ENCODE measurements at places on chromosomes 11 and 22.

GRCh38 chr11:12239396-12239795 lies 129.0 kb downstream of the MICAL2 start:
- DNase-seq, result no peak

- DNase-seq, result no peak
Observed at GRCh38 chr22:24466716-24467328, 28.3 kb upstream of the UPB1 start.

- no peak for DNase-seq
Observed at GRCh38 chr22:46942799-46943785, 180.6 kb downstream of the TBC1D22A start.

DNA sequence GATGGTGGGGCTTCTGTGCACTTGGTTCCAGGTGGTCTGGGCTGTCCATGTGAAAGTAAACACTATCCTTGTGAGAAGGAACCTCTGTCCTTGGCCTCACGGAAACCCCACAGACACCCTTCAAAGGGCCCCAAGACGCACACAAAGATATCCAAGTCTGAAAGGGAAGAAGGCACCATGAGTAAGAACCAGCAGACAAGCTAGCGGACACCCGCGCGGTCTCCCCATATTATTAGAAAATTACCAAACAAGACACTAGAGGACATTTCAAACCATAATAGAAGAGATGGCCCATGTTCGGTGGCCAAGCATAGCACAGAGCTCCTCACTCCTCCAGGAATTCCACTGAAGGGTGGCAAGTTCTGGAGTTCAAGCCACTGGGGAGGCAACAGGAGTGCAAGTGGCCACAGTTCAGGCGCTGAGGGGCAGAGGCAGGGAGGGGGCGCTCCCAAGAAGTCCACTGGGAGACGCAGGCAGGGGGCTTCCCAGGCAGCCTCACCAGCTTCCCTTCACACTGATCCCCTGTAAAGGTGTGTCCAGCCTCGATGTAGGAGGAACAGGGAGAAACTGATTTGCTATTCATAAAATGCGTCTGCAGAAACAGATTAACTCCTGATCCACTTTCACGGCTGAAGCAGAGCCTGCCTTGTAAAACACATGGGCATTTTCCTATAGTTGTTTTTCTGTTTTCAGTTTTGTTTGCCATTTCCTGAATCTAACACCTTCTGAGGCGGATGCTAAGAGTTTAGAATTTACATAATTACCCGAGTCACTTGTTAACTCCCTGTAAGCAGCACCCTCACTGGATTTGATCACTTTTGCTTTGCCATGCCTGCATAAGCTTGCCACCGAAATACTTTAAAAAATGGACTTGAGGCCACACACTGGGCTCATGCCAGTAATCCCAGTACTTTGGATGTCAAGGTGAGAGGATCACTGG lies 9.1 kb upstream of the PPARA start:
- DNase-seq, result no peak

- DNase-seq, result no peak
Observed at GRCh38 chr11:10927538-10927937, 69.7 kb upstream of the ZBED5 start.

- DNase-seq, result no peak
Observed at GRCh38 chr11:134380785-134381184, 31.3 kb downstream of the B3GAT1 start.

GRCh38 chr11:95212609-95213008 lies 18.4 kb downstream of the SESN3 start:
- no peak for DNase-seq

DNA sequence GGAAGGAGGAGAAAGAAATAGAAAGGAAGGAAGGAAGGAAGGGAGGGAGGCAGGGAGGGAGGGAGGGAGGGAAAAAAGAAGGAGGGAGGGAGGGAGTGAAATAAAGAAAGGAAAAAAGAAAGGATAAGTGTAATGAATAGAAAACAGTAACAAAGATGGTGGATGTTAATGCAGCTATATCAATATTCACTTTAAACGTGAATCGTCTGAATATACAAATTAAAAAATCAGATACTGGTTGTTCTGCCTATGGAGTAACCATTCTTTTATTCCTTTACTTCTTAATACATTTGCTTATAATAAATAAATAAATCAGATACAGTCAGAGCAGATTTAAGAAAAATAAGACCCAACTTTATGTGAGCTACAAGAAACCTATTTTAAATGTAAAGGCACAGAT lies 1520.4 kb downstream of the TBC1D22A start:
- no peak for DNase-seq

- DNase-seq, result no peak
Observed at GRCh38 chr22:30887861-30888260, 80.7 kb downstream of the MORC2 start.

GRCh38 chr22:29195964-29196666 lies 9.6 kb upstream of the EMID1 start:
- DNase-seq, result no peak

GRCh38 chr22:19105867-19106802 lies 16.1 kb downstream of the DGCR2 start:
- no peak for DNase-seq

DNA sequence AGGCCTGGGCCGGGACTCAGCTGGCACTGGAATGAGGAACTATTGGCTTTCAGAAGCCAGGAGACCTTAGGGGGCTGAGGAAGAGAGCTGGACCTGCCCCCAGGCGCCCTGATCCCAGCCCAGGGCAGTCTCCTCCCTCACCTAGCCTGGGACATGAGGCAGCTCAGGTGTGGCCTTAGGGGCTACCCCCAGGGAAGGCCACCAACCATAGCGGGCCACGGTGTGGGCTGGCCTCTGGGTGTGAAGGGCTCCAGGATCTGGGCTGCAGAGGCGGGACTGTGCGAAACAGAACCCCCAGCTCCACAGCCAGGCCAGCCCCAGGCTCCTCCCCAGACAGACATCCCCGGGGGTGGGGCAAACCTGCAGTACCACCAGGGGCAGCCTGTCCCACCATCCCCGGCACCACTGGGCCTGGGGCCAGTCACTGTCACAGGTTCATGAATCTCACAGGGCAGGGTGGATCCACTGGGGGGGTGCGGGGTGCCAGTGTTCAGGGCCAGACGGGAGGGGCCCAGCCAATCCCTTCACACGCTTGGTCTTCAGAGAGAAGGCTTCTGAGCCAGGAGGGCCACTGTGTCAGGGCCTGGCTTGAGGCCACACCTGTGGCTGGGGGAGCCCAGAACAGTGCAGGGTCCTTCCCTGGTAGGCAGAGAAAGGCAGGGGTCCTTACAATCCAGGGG lies 3.5 kb downstream of the PLXNB2 start:
- no peak for DNase-seq

GRCh38 chr11:27701355-27702105 lies 1.3 kb upstream of the BDNF start:
- DNase-seq, result no peak

DNA sequence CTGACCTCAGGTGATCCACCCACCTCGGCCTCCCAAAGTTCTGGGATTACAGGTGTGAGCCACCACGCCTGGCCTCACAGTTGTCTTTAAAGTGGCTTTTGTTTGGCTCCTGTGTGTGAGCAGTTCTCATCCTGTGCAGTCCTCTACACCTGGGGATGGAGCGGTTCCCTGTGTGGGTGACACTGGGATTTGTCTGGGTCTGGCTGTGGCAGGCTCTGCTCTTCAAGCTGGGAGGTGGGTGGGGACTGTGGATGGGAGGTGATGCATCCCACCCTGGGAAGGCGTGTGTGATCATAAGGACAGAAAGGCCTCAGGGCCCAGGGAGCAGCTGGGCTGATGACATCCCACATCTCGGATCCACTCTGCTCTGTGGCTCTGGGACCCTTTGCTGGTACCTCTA lies 1266.8 kb downstream of the BRD1 start:
- DNase-seq, result no peak

DNA sequence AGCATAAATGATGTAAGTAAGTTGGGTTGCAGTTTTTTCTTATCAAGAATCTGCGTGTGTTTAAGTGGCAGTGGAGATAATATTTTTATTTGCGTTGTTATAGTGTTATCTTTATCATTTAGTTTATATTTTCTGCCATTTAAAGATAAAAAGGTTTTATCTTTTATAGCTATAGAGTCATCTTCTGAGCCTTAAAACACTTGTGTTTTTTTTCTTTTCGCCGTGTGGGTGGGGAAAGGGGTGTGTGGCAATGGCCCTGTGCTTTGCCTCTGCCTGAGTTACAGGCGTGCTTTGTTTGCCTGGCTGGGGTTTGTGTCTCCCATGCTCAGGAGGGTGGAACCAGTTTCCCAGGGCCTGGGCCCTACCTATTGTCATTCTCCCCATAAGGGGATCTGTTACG lies 16.2 kb downstream of the ARHGEF12 start:
- no peak for DNase-seq

GRCh38 chr11:100949443-100949842 lies 180.2 kb downstream of the PGR start:
- DNase-seq, result no peak
